CMK (cell line): ENCODE measurements at places on chromosomes 13 and 19.

DNA sequence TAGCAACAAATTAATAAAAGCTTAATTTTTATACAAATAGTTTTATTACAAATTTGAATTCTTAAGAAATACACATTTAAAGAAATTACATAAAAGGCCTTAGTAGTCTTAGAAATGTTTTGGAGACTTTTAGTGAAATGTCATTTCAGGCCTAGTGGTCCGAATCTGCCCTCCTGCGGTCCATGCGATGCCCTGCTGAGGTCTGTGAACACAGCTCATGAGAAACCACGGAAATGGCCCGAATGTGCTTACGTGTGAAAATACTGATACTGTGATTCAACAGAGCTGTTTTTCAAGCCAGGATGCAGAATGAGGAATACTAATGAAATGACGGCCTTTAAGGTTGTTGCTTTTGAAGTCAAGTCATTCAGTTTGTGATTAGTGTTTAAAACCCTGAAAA, 157.9 kb downstream of the COL4A1 start:
- DNase-seq = no peak

- no peak for DNase-seq
Measured at GRCh38 chr13:55815458-55816033, 1325.2 kb upstream of the PRR20A start.

DNA sequence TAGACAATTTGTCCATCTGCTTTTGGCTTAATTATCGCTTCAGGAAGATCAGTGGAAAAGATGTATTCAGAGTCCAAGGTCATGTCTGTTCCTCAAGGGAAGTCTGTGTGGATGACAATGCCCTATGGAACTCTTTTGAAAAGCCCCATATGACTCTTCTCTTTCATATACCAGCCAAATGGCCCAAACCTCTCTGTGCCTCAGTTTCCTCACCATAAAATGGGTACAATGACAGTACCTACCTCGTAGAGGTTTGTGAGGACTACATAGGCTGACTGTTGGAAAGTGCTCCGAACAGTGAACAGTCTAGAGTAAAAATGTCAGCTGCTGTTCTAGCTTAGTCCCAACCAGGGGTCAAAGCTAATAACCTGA, 104.6 kb downstream of the COL4A2 start:
- no peak for DNase-seq

- DNase-seq = no peak
Measured at GRCh38 chr13:108026680-108027410, 188.5 kb downstream of the LIG4 start.

DNA sequence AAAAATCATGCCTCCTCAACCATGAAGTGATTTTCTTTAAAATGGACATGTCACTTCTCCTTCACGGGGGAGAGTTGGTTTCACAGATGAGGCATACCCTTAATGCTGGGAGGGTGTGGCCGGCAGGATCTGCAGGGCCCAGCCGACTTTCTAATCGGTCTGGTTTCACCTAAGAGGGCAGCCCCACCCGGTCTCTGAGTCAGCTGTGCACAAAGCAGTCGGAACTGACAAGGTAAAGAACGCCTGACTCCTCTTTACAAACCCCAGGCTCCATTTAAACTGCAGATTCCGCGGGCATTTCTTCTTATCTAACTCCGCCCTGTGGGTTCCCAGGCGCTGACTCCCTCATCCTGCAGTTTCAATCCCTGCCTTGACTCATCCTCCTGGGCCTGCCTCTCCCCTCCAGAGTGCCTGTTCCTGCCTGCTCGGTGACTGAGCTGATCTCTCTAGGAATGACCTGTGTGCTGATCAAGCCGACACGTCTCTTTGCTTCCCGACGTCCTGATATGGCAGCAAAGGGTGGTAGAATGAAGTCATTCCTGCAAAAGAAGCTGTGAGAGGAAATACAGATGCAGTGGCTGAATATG, 63.4 kb downstream of the EFNB2 start:
- no peak for DNase-seq

DNA sequence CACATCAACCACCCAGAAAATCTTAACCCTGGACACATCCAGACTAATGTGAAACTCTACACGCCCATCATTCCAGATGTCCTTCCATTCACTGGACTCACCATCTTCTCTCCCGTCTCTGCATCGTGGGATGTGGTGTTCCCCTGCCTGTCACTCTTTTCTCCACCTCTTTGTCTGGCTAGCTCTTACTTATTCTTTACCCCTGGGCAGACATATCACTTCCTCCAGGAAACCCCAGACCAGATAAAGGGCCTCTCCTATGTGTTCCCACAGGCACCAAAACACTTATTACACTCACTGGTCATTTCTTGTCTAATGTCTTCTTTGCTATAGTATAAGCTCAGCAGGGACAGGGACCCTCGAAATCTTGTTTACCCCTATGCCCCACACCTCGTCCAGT, 109.3 kb upstream of the IPO5 start:
- no peak for DNase-seq

DNA sequence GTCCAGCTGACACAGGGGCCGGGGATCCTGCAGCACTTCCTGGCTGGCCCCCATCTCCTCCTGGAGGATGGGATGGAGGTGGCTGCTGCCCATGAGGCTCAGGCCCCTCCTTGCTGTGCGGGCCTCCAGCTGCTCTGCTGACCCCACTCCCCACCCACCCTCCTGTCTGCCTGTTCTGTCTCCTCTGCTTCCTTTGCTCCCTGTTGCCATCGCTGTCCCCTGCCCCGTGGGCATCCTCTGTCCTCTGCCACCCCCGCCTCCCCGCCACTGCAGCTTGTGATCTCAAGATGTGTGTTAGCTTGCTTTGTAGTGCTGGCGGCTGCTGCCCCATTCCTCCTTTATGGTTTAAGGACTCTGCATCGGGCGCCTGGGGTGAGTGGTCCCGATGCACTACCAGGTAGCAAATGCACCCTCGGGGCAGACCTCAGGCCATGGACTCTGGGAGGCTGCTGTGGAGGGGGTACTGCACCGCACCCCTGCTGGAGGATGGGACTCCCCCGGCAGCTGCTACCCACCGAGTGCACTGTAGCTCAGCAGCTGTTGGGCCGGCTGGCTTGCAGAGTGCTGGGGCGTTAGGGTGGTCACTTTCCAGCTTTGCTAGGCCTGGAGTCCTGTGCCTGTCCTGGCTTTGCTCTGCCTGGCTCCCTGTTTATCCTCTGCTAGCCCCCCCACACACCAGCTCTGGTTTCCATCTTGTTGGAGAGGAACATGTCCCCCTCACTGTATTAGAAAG, 15.8 kb upstream of the C19orf33 start:
- DNase-seq = no peak

DNA sequence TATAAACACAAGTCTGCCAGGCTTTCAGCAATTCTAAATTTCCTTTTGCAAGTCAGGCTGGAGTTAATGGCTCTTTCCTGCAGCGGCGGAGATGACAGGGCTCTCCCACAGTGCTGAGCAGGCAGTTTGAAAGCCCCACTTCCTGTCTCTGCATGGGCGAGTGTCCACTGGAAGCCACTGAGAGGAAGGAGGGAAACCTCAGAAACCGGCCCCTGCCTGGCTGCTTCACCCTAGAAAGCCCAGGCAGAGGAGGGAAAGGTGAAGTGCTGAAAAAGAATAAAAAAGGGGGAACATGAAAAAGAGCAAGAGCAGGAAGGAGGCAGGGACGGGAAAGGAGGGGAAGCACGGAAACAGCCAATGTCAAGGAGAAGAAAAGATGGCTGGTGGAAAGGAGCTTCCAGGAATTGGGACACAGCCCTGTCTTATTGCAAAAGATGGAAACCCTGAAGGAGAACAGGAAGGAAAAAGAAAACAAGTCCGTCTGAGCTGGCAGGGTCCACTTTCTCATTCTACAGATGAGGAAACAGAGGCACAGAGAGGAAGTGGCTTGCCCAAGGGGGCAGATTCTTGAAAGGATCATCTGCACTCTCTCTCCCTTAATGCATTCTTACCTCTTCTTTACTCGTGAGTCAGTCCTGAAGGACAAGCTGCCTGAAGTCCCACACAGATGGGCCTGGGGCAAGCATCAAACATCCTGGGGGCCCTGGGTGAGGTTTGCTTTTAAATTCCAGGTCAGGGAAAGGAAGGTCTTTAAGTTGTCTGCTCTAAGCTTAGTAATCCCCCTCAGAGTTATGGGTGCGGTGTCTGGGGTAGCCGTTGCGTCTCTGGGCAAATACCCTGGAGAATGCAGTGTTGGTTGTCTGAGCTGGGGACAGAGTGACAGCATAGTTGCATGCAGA, 38.8 kb upstream of the ALOX5AP start:
- no peak for DNase-seq

- DNase-seq = no peak
Measured at GRCh38 chr19:12834976-12835757, 788 bp upstream of the RTBDN start.

DNA sequence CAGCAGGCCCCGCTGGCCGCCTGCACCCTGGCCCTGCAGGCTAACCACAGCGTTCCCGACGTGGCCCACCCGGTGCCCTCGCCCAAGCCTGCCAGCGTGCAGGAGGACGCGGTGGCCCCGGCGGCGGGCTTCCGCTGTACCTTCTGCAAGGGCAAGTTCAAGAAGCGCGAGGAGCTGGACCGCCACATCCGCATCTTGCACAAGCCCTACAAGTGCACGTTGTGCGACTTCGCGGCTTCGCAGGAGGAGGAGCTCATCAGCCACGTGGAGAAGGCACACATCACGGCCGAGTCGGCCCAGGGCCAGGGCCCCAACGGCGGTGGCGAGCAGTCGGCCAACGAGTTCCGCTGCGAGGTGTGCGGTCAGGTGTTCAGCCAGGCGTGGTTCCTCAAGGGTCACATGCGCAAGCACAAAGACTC, 72.1 kb downstream of the ZNF536 start:
- no peak for DNase-seq

DNA sequence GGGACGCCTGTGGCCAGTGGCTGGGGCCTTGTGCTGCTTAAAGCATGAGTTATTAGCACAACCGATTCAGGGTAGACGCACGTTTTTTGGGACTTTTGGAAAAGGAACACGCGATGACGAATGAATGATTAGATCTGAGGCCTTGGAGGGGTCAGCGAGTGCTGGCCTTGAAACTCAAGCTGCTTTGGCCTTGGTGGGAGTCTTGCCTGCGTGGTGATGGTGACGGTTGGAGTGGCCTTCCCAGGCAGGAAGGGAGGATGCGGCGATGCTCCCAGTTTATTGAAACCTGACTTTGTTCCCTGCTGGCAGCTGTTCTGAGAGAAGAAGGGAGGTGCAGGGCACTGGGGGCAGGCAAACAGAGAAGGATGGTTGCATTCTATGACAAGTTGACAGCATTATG, 63.1 kb upstream of the RNF113B start:
- DNase-seq = no peak

GRCh38 chr19:35085947-35086346, 29.7 kb upstream of the FXYD3 start:
- no peak for DNase-seq

DNA sequence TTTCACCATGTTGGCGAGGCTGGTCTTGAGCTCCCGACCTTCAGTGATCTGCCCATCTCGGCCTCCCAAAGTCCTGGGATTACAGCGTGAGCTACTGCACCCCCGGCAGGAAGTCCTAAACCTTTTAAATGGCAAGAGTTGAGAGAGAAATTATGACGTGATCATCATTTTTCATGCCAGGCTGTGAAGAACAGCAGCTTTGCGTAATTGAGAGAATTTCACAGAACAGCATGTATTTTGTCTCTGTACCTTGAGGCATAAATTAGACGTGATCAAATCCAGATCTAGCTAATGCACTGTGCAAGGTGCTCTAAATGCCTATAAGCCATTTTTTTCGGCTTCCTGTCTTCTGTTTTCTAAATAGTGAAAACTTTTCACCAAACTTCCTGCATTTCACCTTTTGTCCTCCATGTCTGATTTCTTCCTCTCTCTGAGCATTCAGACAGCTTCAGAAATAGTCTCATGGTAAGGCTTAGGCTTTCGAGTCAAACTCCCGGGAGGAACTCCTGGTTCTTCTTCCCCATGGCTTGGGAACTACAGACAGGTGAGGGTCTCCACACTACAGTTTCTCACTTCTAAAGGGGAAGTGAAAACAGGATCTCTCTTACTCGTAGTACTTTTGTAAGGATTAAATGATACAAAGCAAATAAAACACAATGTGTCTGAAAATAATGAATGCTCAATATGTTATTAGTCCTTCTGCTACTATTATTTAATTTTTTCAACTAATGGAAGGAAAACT, 51.0 kb downstream of the WDFY2 start:
- DNase-seq = no peak

DNA sequence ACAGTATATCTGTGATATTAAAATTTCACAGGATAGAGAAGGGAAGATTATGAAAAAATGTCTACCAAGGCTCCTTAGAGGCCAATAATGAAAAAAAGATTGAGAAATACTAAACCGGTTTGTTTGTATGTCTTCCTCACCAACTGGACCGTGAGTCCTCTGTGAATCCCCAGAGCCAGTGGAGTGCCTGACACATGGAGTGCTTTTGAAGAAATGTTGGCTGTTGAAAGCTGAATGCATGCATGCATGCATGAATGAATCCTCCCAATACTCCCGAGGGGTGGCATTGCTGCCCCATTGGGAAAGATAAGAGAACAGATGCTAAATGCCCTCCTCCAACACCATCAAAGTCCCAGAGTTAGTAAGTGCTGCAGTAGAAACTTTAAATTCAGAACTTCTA, 152.7 kb upstream of the SERP2 start:
- DNase-seq = no peak

DNA sequence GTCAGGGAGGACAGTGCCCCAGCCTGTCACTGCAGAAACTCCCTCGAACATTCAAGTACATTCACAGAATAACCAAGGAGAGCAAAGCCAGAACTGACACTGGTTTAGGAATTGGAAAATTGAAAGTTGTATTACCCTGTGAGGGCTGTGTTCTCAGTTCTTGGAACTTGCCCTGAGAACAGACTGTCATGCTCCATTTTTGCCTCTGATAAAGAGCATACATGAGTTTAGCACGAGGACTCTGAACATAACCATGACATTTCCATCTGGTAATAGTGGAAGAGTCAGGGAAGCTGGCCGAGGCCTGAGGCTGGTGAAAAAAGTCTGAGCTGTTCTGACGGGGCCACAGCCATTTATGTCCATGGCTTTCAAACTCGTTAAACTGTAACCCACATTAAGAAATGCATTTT, 15.2 kb upstream of the SLC25A30 start:
- DNase-seq = no peak

GRCh38 chr13:27338816-27339215, 68.2 kb downstream of the RASL11A start:
- DNase-seq = no peak

DNA sequence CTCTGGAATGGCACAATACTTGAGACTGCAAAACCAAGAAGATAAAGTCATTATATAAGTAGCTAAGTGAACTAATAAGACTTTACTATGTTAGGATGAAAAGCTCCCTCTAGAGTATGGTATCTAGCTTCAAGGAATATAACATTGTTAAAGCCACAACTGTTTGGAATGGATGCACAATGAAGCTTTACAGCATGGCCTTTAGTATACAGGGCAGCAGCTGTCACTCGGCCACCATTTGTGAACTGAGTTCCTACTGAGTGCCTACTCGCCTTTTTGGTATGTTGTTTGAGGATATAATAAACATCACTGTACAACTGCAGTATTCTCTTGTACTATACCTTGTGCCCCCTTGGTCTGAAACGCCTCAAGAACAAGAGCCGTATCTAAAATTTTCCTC, 6.8 kb downstream of the ALG5 start:
- no peak for DNase-seq
